ENCODE measurements at places on chromosomes 1 and 21. TPM values are rescaled to one million over a fixed set of nuclear protein-coding genes. Genes with fewer than 3 reads are reported as not detected.

DNA sequence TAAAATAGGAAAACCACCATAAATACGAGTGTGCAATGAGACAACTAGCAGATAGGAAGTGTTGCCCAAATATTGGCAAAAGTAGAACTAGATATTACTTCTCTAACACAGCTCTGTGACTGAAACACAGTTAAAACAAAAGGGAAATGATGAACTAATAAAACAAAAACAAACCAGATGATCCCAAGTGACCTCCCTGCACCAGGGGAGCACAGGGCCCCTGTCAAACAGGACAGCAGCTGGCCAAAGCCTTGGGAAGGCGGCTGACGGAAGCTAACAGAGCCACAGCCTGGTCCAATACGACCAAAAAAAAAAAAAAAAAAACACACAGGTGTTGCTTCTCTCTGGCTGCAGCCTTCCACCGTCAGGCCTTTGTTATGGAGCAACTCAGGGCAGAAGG lies 17.8 kb downstream of the ZBTB17 start:
- H3K36me3 ChIP-seq, result no peaks in the 10 kb centered on the region
- H3K4me1 ChIP-seq, result peaks cover 23% of the 10 kb centered on the region
- DNase-seq, result no peak
- H3K27ac ChIP-seq, result no peak overlapping the region

TFF1 gene
- not detected for total RNA-seq

SRP9 gene
- 104 TPM for total RNA-seq

- H3K4me1 ChIP-seq, result peaks cover 46% of the 10 kb centered on the region
- H3K4me3 ChIP-seq, result peak overlapping the region; percentile 5
- peak overlapping the region; percentile 81 for H3K27ac ChIP-seq
- no peak for DNase-seq
- no peaks in the 10 kb centered on the region for H3K27me3 ChIP-seq
These were observed 60.4 kb downstream of the VANGL2 start for GRCh38 chr1:160460683-160461287.

DNA sequence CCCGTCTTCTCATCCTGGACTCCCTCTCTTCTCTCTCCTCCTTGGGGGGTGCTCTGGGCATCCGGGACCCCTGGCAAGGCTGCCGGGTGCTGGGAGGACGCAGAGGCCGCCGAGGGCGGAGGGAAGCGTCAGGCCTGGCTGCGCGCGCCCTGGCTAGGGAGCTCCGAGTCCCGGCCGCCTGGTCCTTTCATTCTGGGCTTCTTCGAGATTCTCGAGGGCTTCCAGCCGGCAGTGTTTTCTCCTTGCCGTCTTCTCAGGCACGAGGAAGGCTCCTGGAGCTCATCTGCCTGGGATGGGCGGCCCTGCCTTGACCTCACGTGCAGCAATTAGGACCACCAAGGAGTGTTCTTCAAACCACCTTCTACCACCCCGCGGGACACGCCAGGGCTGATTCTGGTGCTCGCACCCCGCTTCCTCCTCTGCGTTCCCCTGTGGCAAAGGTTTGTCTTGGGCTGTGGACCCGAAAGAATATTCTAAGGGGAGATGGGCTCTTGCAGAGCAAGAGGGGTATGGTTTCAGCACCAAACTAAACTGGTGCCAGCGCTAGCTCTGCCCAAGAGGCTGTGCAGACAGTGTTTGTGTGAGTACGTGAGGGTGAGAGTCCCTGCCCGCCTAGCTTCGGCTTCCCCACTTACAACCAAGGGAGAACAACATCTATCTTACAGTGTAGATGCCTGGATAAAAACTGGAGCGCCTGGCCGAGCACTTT lies 36.5 kb downstream of the PIK3CD start:
- H3K27me3 ChIP-seq, result no peaks in the 10 kb centered on the region
- peak overlapping the region; percentile 66 for H3K4me3 ChIP-seq
- peak; percentile 23 for DNase-seq
- peaks cover 33% of the 10 kb centered on the region for H3K36me3 ChIP-seq
- peaks cover 69% of the 10 kb centered on the region for H3K4me1 ChIP-seq

Data from B cell (primary cell).